ENCODE measurements at places on chromosomes 13 and 19. TPM values are rescaled to one million over a fixed set of nuclear protein-coding genes. Genes with fewer than 3 reads are reported as not detected.

Gene RPS5
- 2,734 TPM for total RNA-seq

Gene SYMPK
- total RNA-seq: 59.7 TPM

Gene ZNF418
- 0.90 TPM for total RNA-seq

Gene ZNF230
- 2.7 TPM for total RNA-seq

Gene UPF1
- total RNA-seq: 45.2 TPM

Gene OR10H1
- not detected for total RNA-seq

Gene TTC9B
- total RNA-seq: 0.79 TPM

Gene SH2D3A
- total RNA-seq: 13.3 TPM

Gene KCNN4
- 56.0 TPM for total RNA-seq

Gene NPAS1
- 6.0 TPM for total RNA-seq

Gene RAB20
- total RNA-seq: 0.99 TPM

Gene KL
- total RNA-seq: 0.02 TPM

Gene ITPKC
- total RNA-seq: 15.6 TPM

Gene ZNF382
- 0.03 TPM for total RNA-seq

Gene PSPN
- total RNA-seq: 0.80 TPM

Gene KCNRG
- 0.42 TPM for total RNA-seq

Gene LILRA1
- not detected for total RNA-seq

Gene F2RL3
- not detected for total RNA-seq

Gene C13orf42
- total RNA-seq: not detected

Gene ZNF568
- total RNA-seq: 1.2 TPM

Gene ACER1
- not detected for total RNA-seq

Gene RFPL4A
- total RNA-seq: 0.38 TPM

Data from A549 treated with CpdA at 1 μM for 4 hours (cell line).